NCI-H526 (cell line): ENCODE measurements at places on chromosomes 6 and 20.

DNA sequence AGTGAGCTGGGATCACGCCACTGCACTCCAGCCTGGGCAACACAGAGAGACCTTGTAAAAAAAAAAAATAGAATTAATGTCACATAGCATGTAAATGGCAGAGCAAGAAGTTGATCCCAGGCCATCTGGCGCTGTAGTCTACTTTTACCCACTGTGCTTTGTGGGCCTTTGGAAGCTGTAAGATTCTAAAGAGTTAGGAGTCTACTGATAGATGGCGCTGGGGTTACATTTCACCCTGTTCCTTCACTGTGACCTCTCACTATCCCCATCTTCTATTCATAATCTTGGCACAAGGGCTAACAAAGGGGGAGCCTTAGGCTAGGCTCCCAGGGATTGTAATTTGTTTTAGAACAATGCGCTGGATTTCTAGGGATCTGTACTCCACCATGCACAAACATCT is 24.4 kb downstream of the SIRPD start:
- no peak for DNase-seq

DNA sequence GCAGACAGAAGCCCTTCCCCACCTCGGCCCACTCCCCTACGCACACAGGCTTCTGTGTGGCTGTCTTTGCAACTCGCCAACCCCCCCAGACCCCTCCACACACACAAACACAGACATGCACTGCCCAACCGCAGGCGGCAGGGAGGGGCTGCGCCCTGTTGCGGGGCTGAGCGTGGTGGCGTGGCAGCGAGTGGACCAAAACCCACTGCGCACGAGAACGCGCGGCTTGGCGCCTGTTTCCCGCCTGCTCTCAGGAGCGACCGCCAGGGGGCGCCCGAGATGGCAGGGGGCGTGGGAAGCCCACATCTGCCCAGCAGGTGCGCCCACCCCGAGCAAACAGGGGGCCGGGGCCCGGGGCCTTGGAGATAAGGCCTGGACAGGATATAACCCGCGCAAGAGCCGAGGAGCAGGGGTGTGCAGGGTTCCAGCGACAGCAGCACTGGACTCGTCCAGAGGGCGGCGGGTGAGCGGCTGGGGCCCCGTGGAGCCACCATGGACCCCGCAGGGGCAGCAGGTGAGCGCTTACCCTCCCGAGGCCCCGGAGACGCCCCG is at the start of gene RBPJL:
RBPJL (plus strand) TSS at position 410 of the 552 bp plus-strand sequence; CDS start at position 493, 83 bp downstream.
- no peak for DNase-seq

DNA sequence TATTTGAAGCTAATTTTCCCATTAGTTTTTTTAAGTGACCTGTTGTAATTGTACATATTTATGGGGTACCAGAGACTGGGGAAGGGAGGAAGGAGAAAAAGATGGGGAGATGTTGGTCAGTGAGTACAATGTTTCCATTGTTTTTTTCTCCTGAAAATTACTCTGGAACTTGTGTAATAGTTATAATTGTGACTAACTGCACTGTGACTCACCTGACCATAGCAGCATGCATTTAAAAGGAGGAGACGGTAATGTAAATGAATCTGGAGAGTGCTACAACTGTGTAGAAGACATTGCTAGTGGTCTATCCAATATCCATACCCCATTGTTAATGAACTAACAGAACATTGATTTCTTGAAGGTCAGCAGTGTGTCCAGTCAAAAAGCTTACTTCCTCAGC is 133.4 kb downstream of the RFPL4B start:
- no peak for DNase-seq

- no peak for DNase-seq
Observed at GRCh38 chr20:6095409-6095808, 27.4 kb downstream of the FERMT1 start.

DNA sequence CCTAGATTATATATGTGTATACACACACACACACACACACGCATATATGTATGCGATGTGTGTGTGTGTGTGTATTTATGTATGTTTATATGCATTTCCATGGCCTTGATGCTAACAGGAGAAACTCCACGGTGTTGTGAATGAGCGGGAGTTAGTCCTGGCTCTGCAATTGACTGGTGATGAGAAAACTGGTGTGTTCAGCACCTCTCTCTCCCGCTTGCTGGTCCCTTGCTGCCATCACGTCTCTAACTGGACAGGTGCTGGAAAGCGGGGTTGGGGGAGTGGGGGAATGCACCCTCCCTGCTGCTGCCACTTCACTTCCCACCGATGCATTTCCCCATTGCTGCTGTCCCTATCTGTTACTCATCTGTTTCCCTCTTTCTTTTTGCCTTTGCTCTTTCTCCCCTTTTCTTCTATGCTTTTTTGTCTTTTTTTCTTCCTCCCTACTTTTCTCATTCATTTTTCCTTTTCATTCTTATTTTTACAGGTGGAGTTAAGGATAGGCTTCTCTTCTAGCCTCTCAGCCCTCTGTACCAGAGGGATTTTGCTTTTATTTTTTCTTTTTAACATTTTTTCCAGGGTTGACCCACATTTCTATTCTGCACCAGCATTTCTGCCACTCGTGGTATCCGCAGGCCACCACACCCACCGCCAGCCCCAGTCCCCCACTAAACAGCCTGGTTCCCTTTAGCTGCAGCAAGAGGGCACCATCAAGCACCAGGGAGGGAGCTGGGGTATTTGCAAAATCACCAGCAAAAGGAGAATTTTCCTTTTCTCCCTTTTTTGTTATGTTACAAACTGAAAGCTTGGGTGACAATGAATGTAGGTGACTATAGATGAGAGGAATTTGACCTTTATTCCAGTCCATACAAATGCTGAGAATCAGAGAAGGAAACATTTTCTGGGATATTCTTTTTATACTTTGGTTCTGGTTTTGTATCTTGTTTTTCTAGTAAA is 115.6 kb downstream of the TCP11 start:
- no peak for DNase-seq

GRCh38 chr6:99588618-99589289 is 17.9 kb upstream of the PRDM13 start:
- DNase-seq, result peak; percentile 96
